ENCODE measurements at places on chromosomes 12 and 14.
A peak's percentile ranks its signal among the peaks of the same experiment; 100 is the strongest.

- peak; percentile 75 for DNase-seq
Measured at GRCh38 chr12:53746592-53747092, 5.1 kb downstream of the CISTR start.

DNA sequence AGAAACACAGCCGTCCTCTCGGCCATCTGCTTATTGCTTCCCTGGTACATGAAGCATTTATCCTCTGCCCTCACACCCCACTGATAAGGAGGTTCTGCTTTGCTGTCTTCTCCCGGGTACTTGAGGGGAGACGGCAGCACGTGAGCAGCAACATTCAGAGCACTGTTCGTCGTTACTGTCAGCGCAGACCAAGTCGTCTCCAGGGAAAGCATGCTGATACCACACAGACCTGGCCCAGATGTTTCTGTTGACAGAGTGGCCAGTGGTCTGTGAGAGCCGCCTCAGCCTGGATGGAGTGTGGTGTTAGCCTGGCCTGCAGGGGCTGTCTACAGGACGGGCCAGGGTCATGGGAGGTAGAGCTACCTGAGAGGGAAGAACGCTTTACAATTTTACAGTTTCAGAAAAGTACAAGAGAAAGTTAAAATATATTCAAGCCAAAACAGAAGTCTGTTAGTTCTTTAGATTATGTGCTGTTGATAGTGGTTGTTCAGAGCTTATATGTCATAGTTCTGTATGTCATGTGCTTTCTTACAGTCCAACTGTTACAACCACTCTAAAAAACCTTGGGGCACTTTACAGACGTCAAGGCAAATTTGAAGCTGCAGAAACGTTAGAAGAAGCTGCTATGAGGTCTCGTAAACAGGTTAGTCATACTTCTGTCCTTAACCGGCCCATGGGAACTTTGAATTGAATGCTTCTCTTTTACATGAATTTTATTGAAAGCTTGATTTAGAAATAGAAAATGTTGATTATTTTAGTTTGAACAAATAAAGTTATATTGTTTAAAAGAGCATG lies 38.2 kb downstream of the XRCC3 start:
- no peak for DNase-seq

DNA sequence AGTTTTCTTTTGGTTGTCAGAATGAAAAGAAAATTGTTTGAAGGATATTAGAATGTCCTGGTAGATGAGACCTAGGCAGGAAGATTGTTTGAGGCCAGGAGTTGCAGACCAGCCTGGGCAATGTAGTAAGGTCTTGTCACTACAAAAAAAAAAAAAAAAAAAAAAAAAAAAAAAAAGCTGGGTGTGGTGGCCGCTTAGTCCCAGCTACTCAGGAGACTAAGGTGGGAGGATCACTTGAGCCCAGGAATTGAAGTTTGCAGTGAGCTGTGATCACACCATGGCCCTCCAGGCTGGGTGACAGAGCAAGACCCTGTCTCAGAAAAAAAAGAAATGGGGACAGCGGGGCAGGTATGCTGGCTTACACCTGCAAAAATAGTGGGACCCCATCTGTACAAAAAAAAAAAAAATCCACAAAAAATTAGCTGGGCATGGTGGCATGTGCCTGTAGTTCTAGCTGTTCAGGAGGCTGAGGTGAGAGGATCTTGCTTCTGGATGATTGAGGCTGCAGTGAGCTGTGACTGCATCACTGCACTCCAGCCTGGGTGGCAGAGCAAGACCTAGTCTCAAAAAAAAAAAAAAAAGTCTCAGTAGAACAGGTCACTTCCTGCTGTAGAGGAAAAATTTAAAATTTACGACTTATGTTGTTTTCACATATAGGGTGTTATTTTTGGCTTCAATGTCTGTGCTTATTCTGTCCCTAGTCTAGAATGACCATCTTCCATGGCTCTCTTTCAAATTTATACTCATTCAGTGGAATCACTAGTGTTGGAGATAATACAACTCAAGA lies 70.7 kb downstream of the PPHLN1 start:
- DNase-seq, result no peak

GRCh38 chr12:117020536-117021220 lies 78.5 kb downstream of the TESC start:
- DNase-seq, result no peak

GRCh38 chr12:32115404-32116104 lies 8.9 kb downstream of the BICD1 start:
- no peak for DNase-seq
